Motor neuron (in vitro differentiated cells): ENCODE measurements at places on chromosomes 1 and 21. TPM values are rescaled to one million over a fixed set of nuclear protein-coding genes. Genes with fewer than 3 reads are reported as not detected.

The TFB2M gene
- total RNA-seq: 18.8 and 20.3 TPM in 2 replicates

The KDF1 gene
- 0.20 and 0.22 TPM in 2 replicates for total RNA-seq

The EXTL1 gene
- 1.6 and 2.7 TPM in 2 replicates for total RNA-seq

The APCS gene
- not detected in 2 replicates for total RNA-seq

The TMEM53 gene
- 7.5 and 9.5 TPM in 2 replicates for total RNA-seq

The C1orf53 gene
- total RNA-seq: 30.7 and 40.9 TPM in 2 replicates

The CITED4 gene
- 0.20 TPM in 1 of 2 replicates, not detected in the other for total RNA-seq

The GBP2 gene
- 4.4 and 7.0 TPM in 2 replicates for total RNA-seq

The GUCA2A gene
- total RNA-seq: not detected in 2 replicates

The TMCC2 gene
- total RNA-seq: 1.8 and 2.8 TPM in 2 replicates

The C1orf105 gene
- not detected in 2 replicates for total RNA-seq

The SYDE2 gene
- 2.7 and 3.8 TPM in 2 replicates for total RNA-seq

The LMX1A gene
- total RNA-seq: 0.09 and 0.69 TPM in 2 replicates

The MYCL gene
- 7.1 and 11.5 TPM in 2 replicates for total RNA-seq

The OSCP1 gene
- 23.0 and 25.5 TPM in 2 replicates for total RNA-seq

The PUM1 gene
- 79.5 and 113 TPM in 2 replicates for total RNA-seq

The OR2T11 gene
- total RNA-seq: 0.28 and 0.56 TPM in 2 replicates

The SELENBP1 gene
- 1.0 and 1.4 TPM in 2 replicates for total RNA-seq

The CLCA4 gene
- total RNA-seq: 0.32 and 0.41 TPM in 2 replicates
